Effector memory CD4-positive, alpha-beta T cell (primary cell): ENCODE measurements at places on chromosomes 4 and X.

DNA sequence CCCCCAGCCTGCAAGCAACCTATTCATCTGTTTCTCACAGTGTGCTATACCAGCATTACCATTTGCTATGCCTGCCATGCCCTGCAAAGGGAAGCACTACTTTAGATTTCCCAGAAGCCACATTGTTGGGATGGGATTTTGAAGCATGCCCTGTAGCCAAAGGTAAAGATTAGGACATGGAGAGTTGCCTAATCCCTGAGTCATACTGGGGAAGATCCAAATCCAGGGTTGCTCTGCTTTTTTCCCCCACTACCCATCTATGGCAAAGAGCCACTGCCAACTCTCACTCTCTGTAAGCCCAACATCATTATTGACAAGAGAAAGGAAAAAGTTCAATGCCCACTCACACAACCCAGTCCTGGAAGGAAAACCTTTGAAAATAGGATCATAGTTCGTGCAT, 36.7 kb upstream of the TMEM164 start:
- DNase-seq: no peak

- no peak for DNase-seq
Measured at GRCh38 chr4:184641022-184641421, 8.2 kb downstream of the CASP3 start.

DNA sequence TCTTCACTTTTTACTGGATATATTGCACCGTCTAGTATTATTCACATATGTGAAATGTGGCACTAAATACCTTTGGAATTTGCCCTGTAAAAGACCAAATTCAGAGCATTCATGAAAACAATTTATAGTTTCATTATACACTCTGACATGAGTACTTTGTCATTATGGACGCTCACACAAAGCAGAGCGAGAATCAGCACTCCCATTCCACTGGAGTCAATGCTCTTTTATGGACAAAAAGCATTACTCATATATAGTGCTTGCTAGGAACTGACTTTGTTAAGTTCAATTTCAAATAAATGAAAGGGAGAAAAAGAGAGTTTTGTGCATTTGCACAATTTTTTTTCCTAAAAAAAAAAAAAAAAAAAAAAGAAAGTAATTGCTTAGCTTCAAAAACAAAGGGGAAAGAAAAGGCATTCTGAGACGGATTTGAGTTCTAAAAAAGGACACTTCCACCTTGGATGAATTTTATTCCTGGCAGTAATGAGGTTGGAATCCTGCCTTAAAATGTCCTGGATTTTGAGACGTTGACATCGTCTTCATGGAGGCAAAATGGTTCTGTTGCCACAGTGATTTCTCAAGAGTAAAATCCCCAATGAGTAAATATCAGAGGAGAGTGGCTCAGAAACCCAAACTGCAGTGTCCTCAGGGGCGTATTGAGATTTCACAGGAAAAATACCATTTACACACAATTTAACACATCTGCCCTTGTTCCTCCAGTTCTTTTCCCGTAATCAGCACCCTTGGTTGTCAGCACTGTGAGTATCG, 34.8 kb downstream of the CCDC149 start:
- DNase-seq: no peak

- DNase-seq: no peak
Measured at GRCh38 chr4:136818811-136819330, 713.4 kb downstream of the PCDH18 start.

- peak; percentile 6 for DNase-seq
Measured at GRCh38 chr4:10157478-10158332, 41.1 kb upstream of the WDR1 start.

- DNase-seq: no peak
Measured at GRCh38 chr4:24690436-24690835, 104.9 kb upstream of the SOD3 start.
